ENCODE measurements at places on chromosomes 11 and 22.

- DNase-seq, result no peak
Measured at GRCh38 chr11:1667121-1667850, 29.7 kb upstream of the KRTAP5-6 start.

DNA sequence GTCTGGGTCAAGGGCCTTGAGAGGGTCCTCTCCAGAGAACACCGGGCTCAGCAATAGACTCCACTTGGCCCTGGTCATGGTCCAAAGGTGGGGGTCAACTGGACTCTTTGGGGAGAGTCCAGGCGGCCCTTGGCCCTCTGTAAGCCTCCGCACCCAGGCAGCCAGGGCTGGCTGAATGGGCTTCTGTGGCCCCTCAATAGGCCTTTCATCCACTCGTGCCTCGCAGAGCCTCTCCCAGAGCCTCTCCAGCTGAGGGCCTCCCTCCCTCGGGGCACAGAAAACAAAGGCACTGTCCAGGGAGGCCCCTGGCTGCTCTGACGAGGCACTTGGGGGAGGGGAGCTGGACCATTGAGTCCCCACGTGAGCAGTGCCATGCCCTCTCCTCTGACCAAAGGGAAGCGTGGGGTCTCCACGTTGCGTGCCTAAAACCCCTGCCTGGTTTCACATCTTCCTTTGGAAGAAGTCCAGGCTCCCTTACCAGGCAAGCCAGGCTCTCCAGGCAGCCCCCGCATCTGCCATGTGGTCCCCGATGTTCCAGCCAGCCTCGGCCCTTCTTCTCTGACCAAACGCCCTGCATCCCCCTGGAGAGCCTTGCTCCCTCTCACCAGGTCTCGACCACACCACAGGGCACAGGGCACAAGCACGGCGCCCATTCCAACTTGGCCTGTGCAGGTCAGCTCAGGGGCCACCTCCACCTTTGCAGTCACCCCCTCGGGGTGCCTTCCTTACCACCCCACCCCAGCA lies 15.5 kb downstream of the KIAA0930 start:
- no peak for DNase-seq

- no peak for DNase-seq
Measured at GRCh38 chr22:20405931-20406685, 12.2 kb downstream of the ZNF74 start.

GRCh38 chr11:101441747-101442146 lies 142.1 kb downstream of the TRPC6 start:
- DNase-seq, result no peak

- no peak for DNase-seq
Measured at GRCh38 chr11:113119074-113119473, 157.9 kb downstream of the NCAM1 start.

GRCh38 chr11:117459979-117460300 lies 132.3 kb downstream of the CEP164 start:
- no peak for DNase-seq

DNA sequence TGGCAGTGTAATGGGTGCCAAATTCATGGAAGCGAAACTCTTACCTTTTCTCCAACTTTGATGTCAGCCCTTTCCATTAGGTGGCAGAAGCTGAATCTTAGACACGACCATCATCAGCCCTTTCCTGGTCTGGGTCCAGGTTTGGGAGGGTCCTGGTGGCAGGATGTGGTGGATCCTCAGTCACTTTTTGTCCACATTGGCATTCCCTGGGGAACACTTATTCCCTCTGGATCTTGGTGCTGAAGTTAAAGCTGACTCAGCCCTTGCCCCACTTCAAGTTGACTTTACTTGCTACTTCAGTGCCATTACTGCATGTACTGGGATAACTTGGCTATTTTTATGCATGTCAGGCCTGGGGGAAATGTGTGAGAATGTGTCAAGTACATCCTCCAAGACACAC lies 16.6 kb upstream of the NTM start:
- no peak for DNase-seq

DNA sequence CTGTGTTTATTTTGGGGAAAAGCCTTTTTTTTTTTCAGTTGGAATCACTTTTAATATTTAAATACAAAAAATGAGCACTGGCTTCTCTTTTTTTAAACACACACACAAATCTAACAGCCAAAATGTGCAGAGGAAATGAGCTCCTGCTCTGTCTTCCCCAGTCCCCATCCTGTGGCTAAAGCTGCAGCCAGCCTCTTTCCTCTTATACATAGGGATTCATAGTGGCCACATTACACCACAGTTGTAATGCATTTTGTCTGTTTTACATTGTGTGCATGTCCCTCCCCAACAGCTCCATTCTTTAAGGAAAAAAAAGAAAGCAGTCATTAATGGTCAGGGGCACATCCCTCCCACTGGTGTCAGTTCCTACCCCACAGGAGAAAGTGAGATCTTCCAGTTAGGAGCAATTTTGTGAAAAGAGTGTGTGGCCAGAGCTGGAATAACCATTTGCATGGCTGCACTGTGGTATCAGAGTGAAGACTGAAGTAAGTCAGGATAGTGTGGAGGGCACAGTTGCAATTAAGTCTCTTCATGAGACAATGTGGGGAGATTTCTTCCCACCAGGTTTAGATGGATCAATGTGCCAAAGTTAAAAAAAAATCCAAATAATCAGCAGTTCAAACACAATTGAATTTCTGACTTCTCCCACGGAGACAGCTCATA lies 220.6 kb downstream of the TMEM135 start:
- DNase-seq, result no peak

DNA sequence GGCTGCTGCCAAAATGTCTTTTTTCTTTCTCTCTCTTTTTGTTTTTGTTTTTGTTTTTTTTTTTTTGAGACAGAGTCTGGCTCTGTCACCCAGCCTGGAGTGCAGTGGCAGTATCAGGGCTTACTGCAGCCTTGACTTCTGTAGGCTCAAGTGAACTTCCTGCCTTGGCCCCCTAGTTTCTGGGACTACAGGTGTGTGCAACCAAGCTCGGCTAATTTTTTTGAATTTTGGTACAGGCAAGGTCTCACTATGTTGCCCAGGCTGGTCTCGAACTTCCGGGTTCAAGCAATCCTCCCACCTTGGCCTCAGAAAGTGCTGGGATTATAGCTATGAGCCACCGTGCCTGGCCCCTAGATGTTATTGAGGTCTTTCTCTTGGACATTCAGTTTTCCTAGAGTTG lies 2.2 kb upstream of the DDX10 start:
- no peak for DNase-seq

All from nephron progenitor cell (in vitro differentiated cells).